ENCODE measurements at places on chromosomes 1 and 21. TPM values are rescaled to one million over a fixed set of nuclear protein-coding genes. Genes with fewer than 3 reads are reported as not detected.

DNA sequence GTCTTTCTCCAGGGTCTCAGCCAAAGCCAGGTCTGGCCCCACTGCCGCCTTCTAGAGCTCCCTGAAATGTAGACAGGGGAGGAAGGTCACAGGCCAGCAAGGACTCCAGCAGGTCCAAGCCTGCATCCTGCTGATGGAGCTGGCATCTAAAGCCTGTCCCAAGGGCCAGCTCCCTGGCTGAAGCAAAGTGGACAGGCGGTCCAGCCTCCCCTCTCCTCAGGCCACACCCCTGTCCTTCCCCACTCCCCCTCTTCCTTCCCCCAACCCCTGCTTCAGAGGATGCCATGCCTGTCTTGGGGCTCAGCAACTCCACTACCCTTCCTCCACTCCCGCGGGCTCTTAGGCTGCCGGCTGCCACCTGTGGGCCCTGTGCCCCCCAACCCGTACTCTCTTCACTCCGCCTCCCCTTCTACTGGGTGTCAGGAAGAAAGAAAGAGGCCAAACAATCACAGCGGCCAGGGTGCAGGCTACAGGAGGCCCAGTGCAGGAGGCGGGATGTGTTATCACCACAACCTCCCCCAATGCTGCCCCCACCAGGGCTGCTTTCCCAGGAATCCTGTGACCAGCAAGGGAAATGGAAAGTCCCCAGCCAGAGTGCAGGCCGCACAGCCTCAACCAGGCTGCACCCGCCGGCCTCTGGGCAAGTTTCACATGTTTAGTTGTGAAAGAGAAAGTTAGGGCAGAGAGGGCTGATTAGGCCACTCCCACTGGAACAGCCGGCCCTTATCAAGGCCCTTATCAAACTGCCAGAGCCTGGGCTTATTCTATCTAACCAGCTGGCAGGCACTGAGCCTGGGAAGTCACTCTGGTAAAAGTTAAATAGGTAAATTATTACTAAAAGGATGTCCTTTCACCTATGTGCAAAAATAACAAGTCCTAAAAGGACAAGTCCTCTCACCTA lies 34.1 kb downstream of the ACOT7 start:
- peak; percentile 91 for DNase-seq

GRCh38 chr1:227903614-227904501 lies 43.9 kb downstream of the WNT9A start:
- DNase-seq: peak; percentile 31

- no peak for DNase-seq
Measured at GRCh38 chr1:107949467-107950253, 15.3 kb downstream of the VAV3 start.

DNA sequence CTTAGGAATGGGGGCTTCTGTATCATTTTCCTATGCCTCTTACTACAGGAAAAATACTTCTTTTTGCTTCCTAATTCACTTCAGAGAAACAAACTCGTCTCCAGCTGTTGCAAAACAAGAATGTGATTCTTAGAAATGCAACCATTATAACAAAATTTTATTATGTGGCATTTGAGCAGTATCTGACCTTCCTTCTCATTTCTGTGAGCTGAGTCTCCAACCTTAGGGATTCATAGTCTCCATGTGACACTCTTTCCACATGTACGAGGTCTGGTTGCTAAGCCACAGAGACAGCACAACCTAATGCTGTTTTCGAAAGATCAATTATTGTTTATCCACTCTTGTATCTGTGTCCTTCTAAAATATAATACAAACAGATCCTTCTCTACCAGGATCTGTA lies 75.3 kb upstream of the RGS4 start:
- DNase-seq: no peak

Gene PRAMEF33
- not detected for total RNA-seq

Gene MT1HL1
- total RNA-seq: not detected

Gene PCBP3
- total RNA-seq: 18.4 TPM

Gene SPRR1A
- total RNA-seq: not detected

All from mucosa of descending colon (tissue), 3 donors.